Natural killer cell (primary cell): ENCODE measurements at places on chromosomes 1 and 21.

- no peak for DNase-seq
Measured at GRCh38 chr1:162065016-162065415, 4.5 kb upstream of the NOS1AP start.

DNA sequence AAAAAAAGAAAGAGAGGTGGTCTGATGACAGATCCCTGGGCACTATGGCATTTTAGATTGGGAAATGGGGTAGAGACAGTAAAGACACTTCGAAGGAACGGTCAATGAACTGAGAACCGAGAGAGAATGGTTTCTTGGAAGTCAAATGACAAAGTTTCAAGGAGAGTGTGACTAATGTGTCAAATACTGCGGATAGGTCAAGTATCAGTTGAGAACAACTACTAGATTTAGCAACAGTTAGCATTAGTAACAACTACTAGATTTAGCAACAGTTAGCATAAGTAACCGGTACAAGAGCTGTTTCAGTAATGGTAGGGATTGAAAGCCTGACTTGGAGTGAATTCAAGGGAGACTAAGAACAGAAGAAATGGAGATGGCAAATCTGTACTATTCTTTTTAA lies 35.0 kb downstream of the UROD start:
- DNase-seq: no peak

DNA sequence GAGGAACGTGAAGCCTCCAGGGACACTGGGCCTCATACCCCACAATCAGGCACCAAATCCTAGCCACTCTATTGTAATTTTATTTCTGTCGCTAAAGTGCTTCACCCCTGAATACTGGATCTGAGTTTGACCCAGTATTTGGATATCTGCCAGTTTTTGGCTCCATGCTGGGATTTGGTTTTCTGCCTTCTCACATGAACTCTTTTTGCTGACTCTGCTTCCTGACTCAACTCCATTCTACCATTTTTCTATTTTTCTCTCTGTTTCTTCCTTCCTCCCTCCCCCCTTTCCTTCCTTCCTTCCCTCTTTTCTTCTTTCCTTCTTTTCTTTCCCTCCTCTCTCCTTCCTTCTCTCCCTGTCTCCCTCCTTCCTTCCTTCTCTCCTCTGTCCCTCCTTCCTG lies 151.3 kb upstream of the GJB5 start:
- DNase-seq: no peak

GRCh38 chr1:94708299-94708685 lies 111.9 kb upstream of the SLC44A3 start:
- DNase-seq: no peak

- no peak for DNase-seq
Measured at GRCh38 chr1:68173936-68174737, 58.2 kb downstream of the WLS start.

- DNase-seq: no peak
Measured at GRCh38 chr1:150576794-150577556, 2.4 kb downstream of the MCL1 start.

DNA sequence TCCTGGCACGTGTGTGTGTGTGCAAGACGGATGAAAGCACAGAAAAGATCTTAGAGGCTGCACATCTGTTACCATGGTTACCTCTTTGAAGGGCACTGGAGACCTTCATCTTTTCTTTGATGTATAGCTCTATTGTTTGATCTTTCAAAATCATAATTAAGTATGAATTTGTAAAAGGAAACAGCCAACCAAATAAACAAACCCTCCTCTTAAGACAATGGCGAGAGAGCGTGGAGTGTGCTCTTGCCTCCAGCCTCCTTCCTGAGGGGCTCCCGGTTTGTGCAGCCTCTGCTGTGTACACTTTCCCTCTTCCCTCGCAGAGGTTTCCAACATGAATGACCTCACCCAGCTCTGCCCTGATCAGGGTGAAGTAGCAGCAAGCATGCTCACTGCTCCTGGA lies 27.9 kb downstream of the CACNA1S start:
- DNase-seq: peak; percentile 28

DNA sequence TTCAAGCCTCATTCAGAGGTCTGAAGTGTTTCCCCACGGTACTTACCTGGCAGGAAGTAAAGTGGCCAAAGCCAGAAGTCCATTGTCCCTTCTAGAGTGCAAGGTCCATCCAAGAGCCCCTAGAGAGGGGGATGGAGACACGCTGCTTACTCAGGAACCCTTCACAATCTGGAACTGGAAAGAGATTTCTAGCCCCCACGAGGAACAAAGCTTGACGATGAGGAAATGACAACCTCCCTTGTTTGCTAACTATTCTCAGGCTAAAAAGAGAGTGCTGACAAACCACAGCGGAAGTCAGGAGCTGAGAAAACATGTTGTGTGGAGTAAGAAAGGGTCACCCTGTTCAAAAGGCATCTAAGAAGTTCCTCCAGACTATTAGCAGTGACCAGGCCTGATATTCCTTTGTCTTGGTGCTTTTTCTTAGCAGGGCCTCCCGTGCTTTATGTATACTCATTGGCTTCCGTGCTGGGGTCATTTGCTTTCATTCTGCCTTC lies at the start of gene FCMR:
Gene FCMR (minus strand): TSS at position 170 of the 494 bp plus-strand sequence. CDS start 87 bp downstream, at position 83.
- peak; percentile 43 for DNase-seq

- DNase-seq: peak; percentile 49
Measured at GRCh38 chr1:17437580-17438317, 1.7 kb downstream of the RCC2 start.

GRCh38 chr21:38250991-38251418 lies 5.8 kb upstream of the KCNJ15 start:
- no peak for DNase-seq

DNA sequence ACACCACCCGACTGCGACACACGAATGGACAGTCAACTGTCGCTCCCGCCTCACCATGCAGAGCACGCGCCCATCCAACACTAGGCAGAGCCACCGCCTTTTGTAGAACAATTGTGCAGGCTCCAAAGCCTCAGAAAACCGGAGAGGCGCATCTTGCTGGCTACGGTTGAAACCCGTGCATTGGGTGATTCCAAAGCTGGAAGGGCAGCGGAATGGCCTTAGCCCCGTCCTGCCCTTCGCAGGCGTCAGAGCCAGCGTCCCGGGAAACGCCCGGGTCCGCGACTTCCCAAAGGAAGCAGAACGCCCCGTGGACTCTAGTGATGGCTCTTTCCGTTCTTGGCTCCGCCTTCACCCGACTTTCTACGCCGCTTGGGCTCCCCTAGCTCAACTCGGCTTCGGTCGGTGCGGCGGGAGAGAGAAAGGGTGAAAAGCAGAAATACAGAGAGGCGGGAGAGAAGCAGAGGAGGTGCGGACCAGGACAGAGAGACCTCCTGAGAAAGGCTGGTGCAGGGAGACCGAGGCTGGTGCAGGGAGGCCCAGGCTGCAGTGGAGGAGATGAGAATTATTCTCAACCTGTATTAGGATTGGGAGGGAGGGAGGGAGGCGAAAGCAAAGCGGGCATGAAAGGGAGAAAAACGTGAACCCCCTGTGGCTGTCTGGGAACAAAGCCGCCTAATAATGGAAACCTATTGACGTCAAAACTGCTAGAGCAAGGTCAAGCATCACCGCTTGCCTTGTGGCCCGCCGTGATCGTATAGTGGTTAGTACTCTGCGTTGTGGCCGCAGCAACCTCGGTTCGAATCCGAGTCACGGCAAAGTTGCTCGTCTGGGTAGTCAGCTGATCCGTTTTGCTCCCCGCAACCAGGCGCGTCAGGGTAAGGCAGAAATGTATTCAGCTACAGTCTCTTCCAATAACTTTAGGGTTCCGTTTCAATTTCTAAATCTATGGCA lies 99.5 kb downstream of the PRKAB2 start:
- peak; percentile 44 for DNase-seq

DNA sequence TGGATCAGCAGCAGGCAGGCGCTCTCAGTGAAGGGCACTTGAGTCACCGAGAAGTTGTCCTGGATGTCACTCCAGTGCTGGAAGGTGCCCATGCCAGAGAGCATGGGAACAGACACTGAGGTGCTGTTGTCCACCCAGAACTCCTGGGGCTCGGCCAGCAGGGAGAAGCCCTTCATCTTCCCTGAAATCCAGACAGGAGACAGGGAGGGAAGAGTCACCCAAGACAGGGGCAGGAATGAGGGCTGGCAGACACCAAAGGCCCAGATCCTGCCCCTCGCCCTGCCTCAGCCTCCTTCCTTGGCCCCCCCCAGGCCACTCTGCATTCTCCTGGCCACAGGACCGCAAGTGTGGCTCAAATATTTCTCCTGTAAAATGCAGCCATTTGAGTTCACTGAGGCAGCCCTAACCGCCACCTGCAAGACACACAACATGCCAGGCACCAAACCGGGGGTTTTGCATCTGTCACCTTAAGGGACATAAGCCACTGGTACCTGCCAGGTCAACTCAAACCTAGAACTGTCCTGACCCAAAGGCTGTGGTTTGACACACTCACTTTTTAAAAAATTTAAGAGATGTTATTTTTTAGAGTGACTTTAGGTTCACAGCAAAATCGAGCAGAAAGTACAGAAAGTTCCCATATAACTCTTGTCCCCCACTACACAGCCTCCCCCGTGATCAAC lies 7.8 kb downstream of the AGT start:
- DNase-seq: no peak

- DNase-seq: no peak
Measured at GRCh38 chr1:202576816-202577215, 133.4 kb downstream of the SYT2 start.

DNA sequence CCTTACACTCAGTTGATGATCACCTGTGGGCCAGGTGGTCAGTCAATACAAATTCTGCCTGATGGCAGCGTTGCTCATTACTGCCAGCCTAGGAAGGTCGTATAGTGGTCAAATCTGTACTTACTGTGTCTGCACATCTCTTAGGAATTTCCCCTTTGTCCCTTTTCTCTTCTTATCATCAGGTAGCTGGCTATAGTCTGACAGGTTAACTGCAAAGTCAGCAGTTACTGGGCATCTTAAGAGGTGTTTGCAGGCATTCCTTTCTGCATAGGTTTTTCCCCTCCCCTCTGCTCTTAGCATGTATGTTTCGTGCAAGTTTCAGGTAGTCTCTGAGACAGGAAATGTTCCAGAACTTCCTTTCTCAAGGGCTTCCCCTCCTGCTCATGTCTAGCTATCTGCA lies 298.7 kb downstream of the LRRIQ3 start:
- no peak for DNase-seq

GRCh38 chr1:232223183-232223708 lies 406.7 kb downstream of the SIPA1L2 start:
- DNase-seq: no peak

DNA sequence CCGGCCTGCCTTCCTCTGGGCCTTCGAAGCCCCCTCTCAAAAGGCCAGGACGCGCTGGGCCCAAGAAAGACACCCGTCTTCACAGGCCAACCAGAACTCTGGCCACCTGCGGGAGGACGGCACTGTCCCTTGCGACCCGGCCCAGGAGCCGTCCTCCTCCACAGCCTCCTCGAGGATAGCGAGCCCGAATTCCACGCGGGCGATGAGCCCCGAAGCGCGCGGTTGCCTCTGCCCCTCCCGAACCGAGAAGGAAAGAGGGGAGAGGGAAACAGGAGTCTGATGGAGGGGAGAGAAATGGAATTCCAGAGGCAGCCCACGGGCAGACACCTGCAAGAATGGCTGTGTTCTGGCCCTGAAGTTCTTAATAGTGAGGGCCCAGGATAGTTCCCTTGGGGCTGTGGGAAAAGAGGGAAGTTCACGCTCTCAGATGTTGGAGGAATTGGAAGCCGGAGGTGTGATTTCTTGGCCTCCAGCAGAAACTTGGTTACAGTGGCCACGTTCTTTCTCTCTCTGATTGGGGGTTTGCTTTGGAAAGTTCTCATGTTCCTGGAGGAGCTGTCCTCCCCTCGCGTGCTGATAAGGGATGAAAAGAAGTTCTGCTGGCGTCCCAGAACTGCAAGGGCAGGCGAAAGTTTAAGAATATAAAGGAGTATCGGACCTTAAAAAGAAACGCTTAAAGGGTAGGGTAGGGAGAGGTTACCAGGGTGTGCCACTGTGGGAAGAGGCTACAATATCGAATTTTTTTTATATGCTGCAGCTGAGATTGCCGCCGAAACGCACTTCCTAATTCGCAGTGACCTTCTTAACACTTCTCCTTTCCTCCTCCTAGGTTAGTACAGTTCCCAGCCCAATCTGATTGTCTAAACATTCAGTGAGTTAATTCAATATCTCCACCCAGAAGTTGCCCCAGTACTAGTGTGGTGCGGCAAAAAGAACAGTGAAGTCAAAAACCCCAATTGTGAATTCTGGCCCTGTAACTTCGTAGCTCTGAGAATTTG lies 5.8 kb upstream of the SLC44A5 start:
- DNase-seq: no peak

- no peak for DNase-seq
Measured at GRCh38 chr1:56472860-56473259, 106.5 kb downstream of the PLPP3 start.

DNA sequence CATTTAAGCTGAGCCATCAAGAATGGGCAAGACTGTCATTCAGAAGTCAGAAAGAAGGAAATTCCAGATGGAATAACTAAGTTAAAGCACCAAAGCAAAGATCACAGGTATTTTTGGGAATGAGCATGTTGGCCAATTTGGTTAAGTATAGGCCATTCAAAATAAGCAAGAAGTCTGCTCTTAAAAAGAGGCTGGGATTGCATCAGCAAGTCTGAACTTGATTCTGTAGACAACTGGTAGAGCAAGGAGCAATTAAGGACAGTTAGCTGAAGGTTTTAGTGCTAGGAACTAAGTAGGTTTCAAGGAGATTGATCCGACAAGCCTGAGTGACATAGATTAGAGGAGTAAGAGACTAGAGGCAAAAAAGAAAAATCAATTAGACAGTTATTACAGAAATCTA lies 8.4 kb downstream of the ANKRD45 start:
- no peak for DNase-seq

- no peak for DNase-seq
Measured at GRCh38 chr1:2256435-2257244, 28.5 kb downstream of the SKI start.

DNA sequence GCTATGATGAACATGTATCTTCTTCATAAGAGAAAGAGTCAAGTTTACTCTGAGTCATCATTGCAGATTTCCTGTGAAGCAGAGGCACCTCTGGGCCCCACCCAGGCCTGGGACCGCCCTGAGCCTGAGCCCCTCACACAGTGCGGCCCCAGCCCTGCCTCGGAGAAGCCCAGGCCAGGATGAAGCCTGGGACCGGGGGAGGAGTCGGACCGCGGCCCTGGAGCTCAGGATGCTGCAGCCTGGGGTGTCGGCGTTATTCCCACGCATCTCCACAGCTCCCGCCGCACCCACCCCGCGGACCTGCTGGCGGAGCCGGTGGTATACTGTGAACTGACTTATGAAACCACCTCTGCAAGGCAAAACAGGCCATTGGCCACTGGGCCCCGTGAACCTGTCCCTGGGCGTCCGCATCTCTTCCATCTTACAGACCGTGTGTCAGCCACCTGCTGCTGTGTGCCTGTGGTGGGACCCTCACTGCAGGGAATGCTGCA lies 2.4 kb upstream of the COL6A1 start:
- no peak for DNase-seq
